ENCODE measurements at places on chromosomes 4 and X.
A peak's percentile ranks its signal among the peaks of the same experiment; 100 is the strongest.

DNA sequence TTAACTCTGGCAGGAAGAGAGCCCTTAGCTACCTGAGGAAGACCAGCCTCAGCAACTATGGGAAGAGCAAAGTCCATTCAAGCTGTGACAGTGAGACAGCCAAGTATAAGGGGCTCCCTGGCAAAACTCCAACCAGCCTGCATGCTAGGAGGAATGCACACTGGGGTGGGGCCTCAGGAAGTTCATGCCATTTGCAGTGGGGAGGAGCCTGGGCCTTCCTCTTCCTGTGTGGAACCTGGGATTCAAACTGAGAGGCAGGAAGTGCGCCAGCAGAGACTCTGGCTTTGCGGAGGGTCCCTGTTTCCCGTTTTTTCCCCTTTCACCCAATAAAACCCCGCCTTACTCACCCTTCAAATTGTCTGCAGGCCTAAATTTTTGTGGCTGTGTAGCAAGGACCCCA, 33.0 kb downstream of the TFDP3 start:
- no peak for DNase-seq

DNA sequence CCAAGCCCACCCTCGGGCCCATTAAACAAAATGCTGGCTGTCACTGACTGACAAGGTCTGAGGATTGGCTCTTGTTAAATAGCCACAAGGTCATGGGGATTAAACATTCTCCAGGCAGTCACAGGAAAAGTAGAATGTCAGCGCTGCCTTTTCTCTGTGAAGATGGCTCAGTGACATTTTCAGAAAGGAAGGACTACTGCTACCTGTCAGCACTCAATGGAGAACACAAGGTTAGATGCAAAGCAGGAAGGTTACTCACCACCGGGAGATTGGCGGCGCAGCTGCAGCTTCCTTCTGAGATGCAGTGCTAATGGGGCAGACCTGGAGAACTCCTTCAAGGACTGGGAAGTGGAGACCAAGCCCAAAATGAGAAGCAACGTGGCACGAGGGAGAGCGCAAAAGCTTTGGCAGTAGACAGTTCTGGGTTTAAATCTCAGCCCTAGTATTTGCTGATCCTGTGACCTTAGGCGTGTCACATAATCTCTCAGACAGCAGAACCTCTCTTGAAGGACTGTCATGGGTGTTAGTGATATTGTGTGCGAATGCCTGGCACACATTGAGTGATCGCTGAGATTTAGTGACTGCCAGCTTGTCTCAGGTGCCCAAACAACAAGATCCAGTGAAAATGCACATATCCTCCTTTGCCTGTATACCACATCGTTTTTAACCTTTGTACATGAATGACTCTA, 213.1 kb upstream of the BOD1L1 start:
- no peak for DNase-seq

DNA sequence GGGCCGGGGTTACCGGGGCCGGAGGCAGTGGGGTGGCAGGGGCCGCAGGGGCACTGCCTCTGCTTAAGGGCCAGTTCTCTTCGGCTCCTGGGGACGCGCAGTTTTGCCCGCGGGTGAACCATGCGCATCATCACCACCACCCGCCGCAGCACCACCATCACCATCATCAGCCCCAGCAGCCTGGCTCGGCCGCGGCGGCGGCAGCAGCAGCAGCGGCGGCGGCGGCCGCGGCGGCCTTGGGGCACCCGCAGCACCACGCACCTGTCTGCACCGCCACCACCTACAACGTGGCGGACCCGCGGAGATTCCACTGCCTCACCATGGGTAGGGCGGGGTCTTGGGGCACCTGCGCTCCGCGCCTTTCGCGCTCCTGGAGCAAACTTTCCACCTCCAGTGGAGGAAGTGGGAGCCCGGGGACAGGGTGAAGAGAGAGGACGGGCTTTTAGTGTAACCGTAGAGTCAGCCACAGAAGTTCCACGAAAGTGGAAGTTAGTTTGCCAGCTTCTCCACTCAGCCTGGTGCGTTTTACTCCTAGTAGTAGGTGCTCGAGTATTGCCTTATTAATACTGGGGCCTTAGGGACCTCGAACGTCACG, 729 bp downstream of the GSX2 start:
- no peak for DNase-seq

GRCh38 chr4:141081921-141082395, 51.3 kb downstream of the RNF150 start:
- no peak for DNase-seq

DNA sequence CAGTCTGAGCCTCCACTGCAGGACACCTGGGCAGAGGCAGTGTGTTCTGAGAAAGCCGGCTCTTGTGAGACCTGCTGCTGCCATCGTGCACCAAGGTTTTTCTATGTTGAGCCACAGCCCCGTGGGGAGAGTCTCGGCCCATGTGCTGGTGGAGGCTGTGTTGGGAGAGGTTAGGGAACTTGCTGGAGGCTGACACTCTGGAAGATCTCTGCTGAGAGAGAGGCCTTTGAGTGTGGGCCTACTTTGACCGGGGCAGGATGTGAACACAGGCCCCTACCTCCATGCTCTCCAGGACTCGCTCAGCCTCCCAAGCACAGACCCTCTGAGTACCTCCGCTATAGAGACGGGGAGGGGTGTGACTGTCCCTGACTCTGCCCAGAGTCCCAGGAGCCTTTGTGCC, 1.3 kb upstream of the S100P start:
- DNase-seq, result no peak

GRCh38 chrX:48958635-48959094, 1.3 kb upstream of the OTUD5 start:
- peak; percentile 34 for DNase-seq

- DNase-seq, result no peak
Measured at GRCh38 chr4:4788573-4788972, 70.9 kb upstream of the MSX1 start.

DNA sequence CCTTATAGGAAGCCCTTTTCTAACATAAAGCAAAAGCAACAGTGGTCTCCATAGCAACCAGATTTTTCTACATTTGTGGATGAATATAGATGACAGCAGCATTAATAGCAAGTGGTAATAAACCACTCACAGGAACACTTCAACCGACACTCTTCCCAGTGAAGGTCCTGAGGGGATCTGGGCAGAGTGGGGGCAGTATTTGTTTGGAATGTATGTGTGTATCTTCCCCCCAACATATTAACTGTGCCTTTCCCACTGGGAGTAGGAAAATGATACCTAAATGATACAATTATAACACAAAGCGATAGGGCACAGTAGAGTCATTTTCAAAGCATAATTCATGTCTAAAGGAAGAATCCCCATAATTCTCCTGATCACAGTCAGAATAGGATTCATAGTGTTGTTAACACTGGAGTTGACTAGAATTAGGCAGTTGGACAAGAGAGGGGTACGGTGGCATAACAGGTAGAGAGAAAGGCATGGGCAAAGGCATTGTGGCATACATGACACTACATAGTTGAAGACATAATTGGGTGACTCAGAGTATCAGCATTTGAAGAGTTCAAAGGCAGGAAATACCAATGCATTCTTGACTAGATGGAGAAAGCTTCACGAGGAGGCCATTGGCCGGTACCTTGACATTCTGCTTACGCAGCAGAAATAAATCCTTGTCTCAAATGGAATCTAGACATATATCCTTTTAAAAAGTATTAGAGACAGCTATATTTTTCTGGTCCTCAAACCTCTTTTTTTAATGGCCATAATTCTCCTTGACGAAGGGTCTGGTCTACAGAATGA, 15.2 kb downstream of the CAPN6 start:
- no peak for DNase-seq

DNA sequence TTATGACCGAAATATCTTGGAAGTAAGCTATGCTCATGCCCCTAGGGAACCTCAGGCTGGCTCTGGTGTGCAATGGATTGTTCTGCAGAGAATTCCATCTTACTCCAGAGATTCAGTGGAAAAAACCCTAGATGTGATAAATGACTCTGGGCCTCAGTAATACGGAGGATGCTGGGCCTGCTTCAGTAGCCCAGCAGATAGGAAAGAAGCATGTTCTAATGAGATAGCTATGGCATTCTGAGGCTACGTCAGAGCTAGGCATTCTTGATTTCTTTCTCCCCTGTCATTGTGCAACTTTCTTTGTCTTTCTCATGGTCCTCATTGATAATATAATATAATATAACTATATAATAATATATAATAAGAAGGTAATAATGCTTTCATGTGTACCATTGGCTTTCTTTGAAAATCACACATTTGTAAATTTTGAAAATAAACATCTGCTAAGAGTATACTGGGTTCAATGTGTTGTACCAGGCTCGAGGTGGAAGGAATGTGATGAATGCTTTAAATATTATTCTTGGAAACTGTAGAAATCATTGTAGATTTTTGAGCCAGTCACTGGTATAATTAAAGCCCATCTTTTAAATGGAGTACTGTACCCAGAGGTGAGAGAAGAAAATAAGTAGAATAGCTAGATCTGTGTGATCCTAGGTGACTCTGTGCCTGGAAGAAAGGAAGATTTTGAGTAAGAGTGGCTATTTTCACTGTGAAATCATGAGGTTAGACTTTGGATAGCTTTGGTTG, 152.0 kb downstream of the IL15 start:
- no peak for DNase-seq

DNA sequence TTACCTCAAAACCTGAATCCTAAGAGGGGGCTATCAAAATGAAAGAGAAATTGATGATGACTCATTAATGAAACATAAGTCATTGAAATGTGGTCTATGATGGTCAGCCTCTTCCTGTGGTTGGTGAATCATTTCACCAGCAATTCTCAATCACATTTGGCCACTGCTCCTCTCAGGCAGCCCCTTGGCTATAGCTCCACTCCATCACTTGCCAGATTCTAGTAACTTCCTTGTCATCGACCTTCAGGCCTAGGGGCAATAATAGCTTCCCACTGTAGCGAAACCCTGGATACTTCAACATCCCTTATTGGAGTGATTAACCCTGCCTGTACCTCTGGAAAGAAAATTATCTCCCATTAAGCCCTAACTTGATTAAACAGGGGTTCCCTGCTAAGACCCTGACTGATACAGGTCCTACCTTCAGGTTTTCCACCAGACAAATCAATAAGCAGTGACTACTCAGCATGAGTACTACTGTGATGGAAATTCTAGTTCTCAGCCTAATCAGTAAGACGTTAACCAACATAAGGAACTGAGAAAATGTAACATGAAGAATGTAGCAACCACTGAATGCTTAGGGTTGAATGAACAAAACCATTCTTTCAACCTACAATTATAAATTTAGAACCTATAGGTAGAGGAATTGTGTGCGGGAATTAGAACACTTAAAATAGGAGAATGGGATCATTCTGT, 30.4 kb downstream of the ADH7 start:
- DNase-seq, result peak; percentile 18

DNA sequence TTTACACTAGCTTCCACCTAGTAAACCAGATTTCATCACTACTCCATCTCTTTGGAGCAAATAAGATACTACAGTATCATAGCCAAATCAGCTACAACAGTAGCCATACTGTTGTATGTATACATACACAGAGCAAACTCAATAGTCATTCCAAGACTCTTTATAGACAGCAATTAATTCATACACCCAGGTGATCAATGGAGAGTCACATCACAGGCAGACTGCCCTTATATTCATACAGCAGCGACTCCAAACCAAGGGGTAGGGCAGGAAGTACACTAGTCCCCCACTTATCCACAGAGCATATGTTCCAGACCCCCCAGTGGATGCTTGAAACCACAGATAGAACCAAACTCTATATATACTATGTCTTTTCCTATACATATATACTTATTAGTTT, 76.6 kb downstream of the FBXW7 start:
- no peak for DNase-seq

DNA sequence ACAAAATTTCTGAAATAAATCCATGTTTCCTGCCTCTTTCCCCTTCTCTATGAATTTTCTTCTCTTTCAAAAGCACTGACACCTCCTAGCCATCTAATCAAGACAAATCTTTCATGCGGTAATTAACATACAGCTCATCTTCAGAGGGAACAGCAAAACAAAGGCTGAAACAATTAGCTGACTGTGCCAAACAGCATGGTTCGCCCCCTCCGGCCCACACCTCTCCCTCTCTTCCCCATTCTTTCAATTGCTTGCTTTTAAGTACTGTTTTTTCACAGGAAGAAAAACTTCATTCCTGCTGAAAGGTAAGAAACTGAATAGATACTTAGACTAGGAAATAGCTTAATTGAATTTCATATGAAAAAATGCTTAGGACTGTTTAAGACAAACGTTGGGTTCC, 291.1 kb upstream of the NOCT start:
- no peak for DNase-seq

DNA sequence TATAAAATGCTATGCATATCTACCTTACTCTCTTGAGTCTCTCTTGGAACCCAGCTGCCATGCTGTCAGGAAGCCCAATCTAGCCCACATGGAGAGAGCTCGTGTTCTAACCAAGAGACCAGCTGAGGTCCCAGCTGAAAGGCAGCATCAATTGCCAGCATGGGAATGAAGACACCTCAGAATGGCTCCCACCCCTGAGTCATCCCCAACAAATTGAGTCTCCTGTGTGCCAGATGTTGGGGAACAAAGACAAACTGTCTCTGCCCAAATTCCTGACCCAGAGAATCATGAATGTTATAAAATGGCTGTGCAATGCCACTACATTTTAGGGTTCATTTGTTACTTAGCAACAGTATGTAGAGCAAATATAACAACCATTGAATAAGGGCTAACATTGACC, 105.2 kb upstream of the STX18 start:
- DNase-seq, result no peak

DNA sequence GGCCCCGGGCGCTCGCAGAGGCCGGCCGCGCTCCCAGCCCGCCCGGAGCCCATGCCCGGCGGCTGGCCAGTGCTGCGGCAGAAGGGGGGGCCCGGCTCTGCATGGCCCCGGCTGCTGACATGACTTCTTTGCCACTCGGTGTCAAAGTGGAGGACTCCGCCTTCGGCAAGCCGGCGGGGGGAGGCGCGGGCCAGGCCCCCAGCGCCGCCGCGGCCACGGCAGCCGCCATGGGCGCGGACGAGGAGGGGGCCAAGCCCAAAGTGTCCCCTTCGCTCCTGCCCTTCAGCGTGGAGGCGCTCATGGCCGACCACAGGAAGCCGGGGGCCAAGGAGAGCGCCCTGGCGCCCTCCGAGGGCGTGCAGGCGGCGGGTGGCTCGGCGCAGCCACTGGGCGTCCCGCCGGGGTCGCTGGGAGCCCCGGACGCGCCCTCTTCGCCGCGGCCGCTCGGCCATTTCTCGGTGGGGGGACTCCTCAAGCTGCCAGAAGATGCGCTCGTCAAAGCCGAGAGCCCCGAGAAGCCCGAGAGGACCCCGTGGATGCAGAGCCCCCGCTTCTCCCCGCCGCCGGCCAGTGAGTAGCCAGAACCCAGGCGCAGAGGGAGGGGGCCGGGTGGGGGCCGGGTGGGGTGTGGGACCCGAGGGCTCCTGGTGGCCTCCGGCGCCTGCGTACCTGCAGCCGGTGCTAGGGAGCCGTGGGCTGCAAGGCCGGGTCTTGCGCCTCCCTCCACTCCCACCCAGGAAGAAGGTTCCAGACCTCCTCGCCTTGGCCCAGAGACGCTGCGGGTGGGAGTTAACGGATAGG, 534 bp downstream of the MSX1 start:
- no peak for DNase-seq
